ENCODE measurements at places on chromosomes 7 and 10.

GRCh38 chr7:50205011-50205410 lies 99.5 kb upstream of the IKZF1 start:
- no peak for DNase-seq

GRCh38 chr7:66790196-66790595 lies 49.7 kb downstream of the RABGEF1 start:
- no peak for DNase-seq

- DNase-seq, result no peak
Observed at GRCh38 chr7:18208921-18209320, 181.3 kb upstream of the PRPS1L1 start.

DNA sequence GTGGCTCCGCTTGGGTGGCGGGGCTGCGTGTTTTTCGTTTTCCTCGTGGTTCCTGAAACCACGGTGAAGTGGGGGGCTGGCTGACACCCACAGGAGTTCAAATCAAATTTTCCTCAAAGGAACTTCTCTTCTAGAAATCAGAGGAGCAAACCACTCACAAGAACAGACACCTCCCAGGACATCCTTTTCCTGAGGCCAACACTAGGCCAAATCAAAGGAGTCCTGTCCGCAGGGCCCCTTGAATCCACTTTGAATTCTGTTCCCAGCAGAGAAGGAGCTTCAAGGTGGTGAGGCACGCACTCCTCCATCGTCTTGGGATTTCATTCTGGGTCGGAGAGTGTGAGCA lies 29.9 kb upstream of the ZNF273 start:
- no peak for DNase-seq

- no peak for DNase-seq
Observed at GRCh38 chr7:18378989-18379605, 116.5 kb upstream of the HDAC9 start.

- no peak for DNase-seq
Observed at GRCh38 chr7:137266764-137267163, 76.8 kb downstream of the PTN start.

DNA sequence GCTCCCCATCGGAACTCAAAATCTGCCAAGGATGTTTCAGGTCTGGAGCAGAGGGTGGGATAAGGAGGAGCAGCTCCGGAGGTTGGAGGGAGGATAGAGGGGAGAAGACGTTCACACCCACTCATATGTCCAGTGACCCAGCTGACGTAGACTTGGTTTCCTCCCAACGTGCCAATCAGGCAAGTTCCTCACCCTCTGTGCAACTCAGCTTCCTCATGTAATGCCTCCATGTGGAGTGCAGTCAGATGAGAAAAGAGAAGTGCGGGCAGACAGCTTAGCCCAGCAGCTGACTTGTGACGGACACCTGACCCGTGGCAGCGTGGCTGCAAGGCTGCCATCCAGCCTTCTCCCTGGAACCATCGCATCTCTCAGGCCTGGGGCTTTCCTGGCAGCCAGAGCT lies 86.8 kb downstream of the NPTX2 start:
- no peak for DNase-seq

All from activated CD4-positive, alpha-beta T cell treated with anti-CD3 and anti-CD28 coated beads, Interleukin-10, Interleukin-2, amounts not matched to agents 100 ng/mL and 50 ng/mL, durations not matched to agents 16 hours and 8 hours (primary cell).